Lower lobe of right lung (tissue), 2 donors: ENCODE measurements at places on chromosomes 1 and 21.

DNA sequence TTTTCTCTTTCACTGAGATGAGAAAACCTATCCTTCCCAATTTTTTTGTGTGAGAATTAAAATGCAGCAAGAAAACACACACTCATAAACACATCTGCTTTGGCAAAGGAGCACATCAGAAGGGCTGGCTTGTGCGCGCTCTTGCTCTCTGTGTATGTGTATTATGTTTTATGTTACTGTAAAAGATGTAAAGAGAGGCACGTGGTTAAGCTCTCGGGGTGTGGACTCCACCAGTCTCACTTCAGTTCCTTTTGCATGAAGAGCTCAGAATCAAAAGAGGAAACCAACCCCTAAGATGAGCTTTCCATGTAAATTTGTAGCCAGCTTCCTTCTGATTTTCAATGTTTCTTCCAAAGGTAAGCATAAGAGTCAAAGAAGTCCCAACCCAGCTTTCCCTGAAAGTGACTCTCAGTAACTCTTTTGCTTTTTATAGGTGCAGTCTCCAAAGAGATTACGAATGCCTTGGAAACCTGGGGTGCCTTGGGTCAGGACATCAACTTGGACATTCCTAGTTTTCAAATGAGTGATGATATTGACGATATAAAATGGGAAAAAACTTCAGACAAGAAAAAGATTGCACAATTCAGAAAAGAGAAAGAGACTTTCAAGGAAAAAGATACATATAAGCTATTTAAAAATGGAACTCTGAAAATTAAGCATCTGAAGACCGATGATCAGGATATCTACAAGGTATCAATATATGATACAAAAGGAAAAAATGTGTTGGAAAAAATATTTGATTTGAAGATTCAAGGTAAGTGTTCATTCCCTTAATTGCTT is at the start of gene CD2:
Gene CD2 (plus strand): TSS at position 233 of the 780 bp plus-strand sequence. CDS start 63 bp downstream, at position 296.
- no peak for DNase-seq

GRCh38 chr1:93722081-93723031 is 40.7 kb upstream of the BCAR3 start:
- DNase-seq = no peak

DNA sequence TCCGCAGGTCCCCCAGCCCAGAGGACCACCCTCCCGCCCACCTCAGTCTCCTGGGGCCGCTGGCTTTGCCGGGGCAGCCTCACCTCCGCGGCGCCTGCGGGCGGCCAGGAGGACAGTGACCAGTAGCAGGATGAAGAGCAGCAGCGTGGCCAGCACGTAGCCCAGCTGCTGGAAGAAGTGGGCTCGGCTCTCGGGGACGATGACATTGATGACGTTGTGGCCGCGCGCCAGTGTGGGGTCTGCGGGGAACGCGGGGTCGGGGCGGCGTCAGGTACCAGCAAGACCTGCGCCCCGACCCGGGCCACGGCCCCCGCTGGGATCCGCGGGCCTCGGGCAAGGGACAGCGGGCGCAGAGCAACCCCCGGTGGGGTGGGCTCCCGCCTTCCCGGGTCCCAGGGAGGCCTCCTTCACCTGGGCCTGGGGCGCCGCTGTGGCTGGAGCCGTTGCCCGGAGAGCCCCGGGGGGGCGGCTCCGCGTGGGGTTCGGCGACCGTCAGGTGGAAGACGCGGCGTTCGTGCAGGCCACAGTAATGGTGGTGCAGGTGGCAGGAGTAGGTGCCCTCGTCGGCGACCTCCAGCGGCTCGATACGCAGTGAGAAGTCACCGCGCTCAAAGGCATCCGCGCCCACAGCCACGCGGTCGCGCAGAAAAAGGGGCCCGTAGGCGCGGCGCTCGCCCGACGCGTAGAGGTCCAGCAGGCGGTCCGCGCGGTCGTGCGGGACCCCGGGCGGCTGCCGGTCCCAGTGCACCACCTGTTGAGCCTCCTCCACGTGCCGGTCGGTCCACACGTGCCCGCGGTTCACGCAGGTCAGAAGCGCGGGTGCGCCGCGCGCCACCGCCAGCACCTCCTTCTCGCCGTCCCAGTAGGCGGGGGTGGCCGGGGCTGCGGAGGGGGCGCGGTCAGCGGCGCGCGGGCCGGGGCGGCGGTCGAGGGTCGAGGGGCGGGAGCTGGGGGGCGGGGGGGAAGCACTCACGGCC is 3.8 kb downstream of the MXRA8 start:
- DNase-seq = no peak

DNA sequence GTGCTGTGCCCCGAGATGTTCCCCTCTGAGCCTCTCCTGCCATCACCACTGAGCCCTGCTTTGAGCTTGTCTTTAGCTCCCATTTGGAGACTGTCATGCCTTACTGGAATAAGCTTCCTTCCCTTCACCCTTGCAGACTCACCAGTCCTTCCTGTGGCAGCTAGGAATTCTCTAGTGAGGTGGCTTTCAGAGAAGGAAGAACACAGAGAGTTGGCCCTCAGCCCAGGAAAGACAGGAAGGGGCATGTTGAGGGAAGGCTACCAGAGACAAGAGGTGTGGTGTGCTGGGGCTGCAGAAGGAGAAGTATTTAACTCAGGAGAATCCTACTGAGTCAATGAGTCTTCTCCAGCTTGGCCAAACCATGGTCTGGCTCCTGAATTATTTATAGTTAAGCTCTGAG is 76.3 kb downstream of the UCK2 start:
- no peak for DNase-seq

GRCh38 chr1:102174259-102174863 is 177.6 kb upstream of the OLFM3 start:
- DNase-seq = no peak

GRCh38 chr1:114467491-114467890 is 43.5 kb downstream of the TRIM33 start:
- no peak for DNase-seq

- no peak for DNase-seq
These were observed 29.4 kb upstream of the USP24 start for GRCh38 chr1:55244476-55245099.

GRCh38 chr1:84366786-84367185 is 31.5 kb upstream of the DNASE2B start:
- no peak for DNase-seq
